ENCODE measurements at places on chromosomes 3 and 15.

DNA sequence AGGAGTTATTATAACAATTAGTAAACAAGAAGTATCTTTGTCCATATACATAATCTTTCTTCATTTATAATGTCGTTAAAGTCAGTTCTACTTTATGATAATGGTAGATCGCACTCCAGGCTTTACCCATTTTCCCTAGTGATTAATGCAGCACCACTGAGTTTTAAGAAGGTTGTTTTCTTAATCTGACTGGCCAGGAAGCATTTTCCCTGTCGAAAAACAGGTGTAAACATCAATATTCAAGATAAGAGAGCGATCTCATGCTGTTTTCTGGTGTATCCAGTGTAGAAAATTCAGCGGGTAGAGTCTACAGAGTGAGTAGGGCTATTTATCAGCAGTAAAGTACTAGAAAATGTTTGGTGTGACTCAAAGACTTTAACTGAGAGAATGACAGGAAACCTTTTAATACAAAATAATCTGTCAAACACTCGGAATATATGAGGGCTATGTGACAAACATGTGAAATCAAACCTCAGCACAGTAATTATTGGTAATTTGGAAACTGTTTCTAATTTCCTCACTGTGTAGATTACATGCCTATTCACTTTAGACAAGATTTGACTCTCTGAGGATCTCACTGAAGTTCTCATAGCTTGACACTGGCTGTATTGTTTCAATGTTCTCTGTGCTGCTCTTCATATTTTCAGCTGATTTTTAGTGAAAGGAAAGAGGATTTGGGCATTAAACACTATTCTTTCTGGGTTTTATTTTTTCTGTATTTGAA lies 1013.2 kb downstream of the VGLL3 start:
- DNase-seq, result no peak

DNA sequence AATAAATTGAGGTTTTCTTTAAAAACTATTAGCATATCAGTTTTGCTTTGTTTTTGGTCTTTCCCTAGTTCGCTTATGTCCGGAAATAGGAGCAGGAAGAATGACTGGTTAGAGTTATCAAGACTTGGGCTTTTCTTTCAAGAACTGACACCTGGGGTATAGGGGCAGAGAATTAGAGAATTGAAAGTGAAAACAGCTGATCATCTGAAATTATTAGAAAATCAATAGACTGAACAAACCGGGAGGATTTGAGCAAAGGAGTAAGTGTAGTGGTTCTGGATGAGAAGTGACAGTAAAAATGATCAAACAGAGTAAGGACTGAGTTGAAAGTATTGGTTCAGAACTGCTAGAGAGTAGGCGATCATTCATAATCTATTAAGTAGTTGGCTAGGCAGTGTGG lies 6.0 kb downstream of the MINDY2 start:
- no peak for DNase-seq

DNA sequence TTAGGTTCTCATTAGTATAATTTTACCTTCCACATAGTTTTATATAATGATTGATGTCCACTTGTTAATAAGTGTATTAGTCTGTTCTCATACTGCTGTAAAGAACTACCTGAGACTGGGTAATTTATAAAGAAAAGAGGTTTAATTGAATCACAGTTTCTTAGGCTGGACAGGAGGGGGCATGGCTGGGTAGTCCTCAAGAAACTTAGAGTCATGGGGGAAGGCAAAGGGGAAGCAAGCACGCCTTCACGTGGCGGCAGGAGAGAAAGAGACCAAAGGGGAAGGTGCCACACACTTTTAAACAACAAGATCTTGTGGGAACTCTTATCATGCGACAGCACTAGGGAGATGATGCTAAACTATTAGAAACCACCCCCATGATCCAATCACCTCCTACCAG lies 19.2 kb downstream of the DZIP3 start:
- DNase-seq, result no peak

- no peak for DNase-seq
Measured at GRCh38 chr3:33047842-33048834, 48.8 kb downstream of the GLB1 start.

- peak; percentile 33 for DNase-seq
Measured at GRCh38 chr3:72144773-72145505, 360.0 kb upstream of the PROK2 start.

- no peak for DNase-seq
Measured at GRCh38 chr3:94483403-94483802, 420.5 kb downstream of the NSUN3 start.

DNA sequence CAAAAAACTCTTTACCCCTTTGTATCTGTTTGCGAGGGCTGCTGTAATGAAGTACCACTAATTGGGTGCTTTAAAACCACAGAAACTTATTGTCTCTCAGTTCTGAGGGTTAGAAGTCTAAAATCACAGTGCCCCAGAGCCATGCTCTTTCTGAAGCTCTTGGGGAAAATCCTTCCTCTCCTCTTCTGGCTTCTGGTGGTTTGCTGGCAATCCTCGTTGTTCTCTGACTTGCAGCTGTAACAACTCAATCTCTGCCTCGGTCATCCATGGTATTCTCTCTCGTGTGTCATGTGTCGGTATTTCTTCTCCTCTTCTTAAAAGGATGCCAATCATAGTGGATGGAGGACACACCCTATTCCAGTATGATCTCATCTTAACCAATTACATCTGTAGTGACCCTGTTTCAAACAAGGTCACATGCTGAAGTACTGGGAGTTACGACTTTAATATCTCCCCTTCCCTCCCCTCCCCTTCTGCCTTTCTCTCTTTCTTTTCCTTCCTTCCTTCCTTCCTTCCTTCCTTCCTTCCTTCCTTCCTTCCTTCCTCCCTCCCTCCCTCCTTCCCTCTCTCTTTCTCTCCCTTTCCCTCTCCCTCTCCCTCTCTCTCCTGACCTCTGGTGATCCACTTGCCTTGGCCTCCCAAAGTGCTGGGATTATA lies 6.5 kb upstream of the ARL8B start:
- DNase-seq, result no peak

- no peak for DNase-seq
Measured at GRCh38 chr3:18812316-18812715, 336.0 kb upstream of the KCNH8 start.

DNA sequence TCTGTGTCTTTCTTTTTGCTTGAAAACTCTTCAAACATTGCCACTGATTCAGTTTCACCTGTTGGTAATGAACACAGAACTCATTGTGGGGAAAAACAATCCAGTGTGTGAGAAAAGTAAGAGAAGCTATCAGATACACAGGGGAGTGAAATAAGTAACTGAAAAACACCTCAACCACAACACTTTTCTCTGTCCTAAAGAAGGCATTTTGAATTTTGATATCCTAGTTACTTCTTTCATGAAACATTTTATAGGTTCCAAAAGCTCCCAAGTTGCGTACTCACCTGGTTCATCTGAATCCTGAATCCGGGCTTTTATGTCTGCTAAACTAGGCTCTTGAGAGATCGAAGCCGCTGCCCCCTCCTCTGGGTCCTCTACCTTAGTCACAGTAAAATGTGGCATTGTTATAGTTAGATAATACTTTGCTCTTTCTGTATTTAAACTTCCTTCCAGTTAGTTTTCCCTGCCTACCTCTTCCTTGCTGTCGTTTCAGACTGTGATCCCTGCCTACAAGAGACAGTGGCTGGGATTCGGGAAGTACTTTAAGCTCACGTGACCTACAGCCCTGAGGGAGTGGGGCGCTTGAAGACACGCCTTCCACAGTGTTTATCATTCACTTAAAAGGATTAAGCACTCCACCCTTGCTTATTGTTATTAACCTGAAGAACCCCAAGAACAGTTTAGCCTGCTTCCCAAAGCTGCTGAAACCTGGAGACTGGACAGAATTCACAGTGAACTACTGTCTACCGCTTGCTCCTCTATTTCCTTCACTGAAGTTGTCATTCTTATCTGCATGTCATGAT lies 19.1 kb downstream of the SLC12A6 start:
- DNase-seq, result peak; percentile 51

DNA sequence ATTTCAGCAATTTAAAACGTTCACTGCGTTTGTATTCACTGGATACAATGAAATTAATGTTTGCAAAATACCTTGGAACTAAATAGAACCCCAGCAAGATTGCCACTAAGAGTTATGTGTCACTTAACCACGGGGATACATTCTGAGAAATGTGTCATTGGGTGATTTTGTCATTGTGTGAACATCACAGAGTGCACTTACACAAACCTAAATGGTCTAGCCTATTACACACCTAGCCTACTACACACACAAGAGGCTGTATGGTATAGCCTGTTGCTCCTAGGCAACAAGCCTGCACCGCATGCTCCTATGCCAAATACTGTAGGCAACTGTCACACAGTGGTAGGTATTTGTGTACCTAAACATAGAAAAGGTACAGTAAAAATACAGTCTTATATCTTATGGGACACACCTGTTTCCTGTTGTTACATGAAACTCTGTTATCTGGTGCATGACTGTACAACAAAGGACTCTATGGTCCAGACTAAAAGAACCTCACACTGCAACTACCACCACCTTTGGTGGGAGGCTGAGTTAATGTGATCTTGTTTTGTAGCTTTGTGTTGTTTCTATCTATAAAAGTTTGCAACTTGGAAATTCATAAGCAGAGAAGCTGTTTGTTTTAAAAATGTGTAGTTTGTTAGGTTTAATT lies 92.2 kb upstream of the NTRK3 start:
- no peak for DNase-seq

DNA sequence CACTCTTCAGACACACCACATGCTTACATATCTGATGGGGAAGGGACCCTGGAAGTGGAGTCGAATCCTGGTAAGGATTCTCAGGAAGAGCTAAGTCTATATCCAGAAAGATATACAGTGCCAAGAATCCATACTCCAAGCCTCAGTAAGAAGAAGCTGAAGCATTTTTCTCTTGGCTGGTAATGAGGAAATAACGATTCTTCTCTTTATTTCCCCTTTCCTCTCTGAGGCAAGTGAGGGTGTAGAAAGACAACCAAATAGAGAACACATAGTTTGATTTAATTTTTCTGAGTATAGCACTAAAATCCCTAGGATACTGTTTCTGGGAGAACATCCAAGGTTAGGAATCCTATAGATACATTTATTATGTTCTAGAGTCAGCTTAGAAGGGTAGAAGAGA lies 857.3 kb downstream of the TUSC7 start:
- DNase-seq, result no peak

- no peak for DNase-seq
Measured at GRCh38 chr3:155230382-155230781, 63.1 kb downstream of the STRIT1 start.

DNA sequence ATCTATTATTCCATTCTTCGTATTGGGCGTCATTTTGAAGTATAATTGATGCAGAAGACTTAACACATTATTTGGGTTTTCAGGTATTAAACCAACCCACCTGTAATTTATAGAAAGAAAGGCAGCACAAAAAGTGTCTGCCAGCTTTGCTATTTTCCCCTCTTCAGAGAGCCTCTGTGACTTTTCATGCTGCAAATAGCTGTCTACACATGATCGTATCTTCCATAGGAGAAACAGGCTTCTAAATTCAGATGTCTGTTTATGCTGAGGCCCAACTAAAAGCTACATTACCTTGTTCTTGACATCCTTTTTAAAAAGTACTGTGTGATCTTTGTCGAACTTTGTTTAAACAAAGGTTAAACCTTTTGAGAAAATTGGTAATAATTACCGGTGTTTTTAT lies 5.0 kb downstream of the ACKR2 start:
- DNase-seq, result no peak

DNA sequence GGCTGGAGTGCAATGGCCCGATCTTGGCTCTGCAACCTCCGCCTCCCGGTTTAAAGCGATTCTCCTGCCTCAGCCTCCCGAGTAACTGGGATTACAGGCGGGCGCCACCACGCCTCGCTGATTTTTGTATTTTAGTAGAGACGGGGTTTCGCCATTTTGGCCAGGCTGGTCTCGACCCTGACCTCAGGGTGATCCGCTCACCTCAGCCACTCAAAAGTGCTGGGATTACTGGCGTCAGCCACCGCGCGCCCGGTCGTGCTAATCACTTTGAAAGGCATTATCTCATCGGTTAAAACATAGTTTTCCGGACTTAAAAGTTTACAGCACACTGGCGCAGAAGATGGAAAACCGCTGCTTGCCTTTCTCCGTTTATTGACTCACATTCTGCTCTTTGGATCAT lies 27.6 kb upstream of the MTHFS start:
- no peak for DNase-seq

GRCh38 chr3:49511639-49512038 lies 41.6 kb downstream of the DAG1 start:
- DNase-seq, result no peak

DNA sequence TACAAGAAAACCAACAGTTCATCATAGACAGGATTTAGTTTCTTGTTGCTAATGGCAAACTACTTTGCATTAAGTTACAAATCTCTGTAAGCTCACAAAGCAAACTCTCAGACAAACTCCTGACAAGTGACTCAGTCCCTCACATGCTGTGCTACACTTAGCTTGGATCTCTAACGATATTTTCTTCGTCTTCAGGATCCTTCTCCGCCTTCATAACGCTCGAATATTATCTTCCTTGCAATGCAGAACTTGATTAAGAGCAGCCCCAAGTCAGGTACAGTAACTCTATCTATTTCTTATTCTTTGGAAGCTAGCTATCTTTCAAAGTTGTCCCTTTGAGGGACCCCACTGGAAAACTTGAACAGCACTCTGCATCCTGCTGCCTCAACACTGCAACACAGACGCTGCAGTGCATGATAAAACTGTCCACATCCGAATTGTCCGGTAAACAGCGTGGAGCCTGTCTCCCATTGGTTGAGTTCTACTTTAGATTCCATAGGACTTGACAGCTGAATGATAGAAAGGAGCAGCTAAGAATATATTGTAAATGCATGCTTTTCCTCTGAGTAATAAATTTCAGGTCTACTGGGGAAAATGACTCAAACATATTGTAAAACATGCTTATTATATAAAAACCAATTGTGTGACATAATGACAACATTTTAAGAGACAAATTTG lies 61.3 kb downstream of the UACA start:
- no peak for DNase-seq

DNA sequence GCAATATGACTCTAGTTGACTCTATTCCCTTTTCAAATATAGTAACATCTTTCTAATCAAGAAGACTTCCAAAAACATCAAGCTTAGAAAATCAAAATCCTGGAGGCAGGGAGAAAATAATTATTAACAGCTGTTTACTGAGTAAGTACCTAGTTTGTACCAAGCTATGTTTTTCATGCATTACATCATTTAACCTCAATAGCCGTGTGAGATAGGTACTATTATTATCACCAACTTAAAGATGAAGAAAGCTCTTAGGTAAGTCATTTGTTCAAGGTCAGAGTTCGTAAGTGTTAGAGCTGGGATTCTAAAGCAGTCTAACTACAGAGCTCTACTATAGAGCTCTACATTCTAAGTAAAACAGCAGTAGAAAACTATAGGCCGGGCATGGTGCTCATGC lies 41.6 kb downstream of the GSK3B start:
- DNase-seq, result no peak

GRCh38 chr3:8757551-8758518 lies 11.6 kb downstream of the OXTR start:
- DNase-seq, result no peak

GRCh38 chr3:119664370-119664769 lies 4.0 kb upstream of the POPDC2 start:
- no peak for DNase-seq

Data from left ventricle myocardium inferior (tissue), 1 donor.